ENCODE measurements at places on chromosomes 3 and 15.

DNA sequence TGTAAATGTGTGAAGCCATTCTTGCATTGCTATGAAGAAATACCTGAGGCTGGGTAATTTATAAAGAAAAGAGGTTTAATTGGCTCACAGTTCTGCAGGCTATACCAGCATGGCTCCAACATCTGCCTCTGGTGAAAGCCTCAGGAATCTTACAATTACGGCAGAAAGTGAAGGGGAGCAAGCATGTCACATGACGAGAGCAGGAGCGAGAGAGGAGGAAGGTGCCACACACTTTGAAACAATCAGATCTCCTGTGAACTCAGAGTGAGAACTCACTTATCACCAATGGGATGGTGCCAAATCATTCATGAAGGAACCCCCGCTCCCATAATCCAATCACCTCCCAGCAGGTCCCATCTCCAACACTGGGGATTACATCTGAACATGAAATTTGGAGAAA, 213.6 kb upstream of the TSC22D2 start:
- no peak for DNase-seq

DNA sequence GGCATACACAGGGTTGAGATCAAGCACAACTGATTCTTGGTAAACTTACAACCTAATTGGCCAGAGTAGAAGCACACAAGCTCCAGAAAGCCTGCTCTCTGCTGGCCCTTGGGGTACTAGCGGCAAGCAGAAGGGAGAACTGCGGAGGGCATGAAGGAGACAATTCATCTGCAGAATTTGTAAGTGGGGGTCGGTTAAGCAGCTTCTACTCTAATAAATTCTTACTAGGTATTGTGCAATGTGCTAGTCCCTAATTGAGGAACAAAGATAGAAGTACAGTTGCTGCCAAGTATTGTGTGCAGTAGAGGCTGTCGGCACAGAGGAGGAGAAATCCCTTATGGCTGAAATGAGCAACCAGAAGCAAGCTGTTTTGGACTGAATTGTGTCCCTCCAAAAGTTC, 91.2 kb upstream of the VEPH1 start:
- no peak for DNase-seq

DNA sequence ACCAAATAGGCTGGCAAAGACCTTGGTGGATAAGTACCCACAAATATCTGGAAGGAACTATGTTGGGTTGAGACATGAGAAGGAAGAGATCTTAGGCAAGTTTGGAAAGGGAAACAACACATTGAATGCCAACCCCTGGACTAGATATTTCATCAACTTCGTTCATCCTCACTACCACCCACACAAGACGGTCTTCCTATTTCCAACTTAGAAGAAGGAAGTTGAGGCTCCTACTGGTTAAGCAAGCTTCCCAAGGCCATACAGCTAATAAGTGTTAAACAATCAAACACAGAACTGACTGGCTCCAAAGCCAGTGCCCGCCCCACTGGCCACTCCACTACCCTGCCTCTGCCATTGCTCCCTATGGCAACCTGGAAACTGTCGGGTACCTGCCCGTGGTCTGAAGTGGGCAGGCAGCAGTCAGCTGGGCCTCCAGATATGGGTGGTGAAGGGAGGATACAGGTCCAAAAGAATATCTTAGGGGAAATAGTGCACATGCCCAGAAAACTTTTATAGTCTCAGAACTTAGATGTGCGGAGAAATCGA, 94.9 kb downstream of the LIPC start:
- DNase-seq, result no peak

DNA sequence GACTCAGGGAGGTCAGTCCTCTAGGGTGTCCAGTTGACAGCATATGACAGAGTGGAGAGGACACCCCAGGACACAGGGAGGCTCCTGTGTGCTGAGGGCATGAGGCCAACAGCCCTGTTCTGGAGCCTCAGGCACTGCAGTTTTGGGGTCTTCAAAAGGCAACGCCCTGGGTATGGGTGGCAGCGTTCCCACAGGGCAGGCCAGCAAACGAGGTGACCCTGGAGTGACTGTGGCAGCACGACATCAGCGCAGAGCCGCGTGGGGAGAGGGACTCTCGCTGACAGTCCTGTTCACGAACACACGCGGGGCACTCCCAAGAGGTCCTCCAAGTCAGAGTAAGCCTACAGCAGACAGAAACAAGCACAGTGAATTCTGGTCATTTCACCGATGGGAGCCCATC, 41.4 kb upstream of the VPS8 start:
- no peak for DNase-seq

DNA sequence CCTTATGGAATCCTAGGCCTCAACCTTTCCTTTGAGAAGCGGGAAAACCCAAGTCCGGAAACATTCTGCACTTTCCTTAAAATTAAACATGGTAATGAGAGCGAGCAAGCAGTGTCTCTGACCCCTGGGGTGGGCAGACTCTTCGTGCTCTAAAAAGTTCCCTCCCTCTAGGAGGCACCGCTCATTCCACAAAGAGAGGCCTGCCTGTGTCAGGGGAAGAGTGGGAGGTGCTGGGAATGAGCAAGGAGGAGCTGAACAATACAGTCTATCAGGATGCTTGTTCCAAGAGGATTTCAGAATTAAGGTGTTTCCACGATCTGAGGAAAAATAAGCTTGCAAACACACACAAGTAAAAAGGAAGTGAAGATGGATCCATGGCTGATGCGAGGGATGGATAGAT, 6.0 kb upstream of the RLBP1 start:
- no peak for DNase-seq

DNA sequence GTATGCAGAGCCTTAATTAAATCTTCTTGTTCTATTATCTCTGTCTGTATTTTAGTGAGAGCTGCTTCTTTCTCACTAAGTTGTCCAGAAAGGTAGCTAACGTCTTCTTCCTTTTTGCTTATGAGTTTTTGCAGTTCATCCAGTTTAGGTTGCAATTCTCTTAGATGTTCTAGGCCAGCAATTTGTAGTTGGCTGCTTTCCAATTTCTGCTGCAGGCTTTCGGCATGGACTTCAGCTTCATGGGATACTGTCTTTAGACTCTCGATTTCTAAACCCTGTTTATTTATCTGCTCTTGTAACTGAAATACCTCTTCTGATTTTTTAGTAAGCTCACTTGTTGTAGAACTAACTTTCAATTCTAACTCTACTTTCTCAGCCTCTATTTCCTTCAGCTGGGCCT, 35.5 kb upstream of the HCLS1 start:
- DNase-seq, result no peak

DNA sequence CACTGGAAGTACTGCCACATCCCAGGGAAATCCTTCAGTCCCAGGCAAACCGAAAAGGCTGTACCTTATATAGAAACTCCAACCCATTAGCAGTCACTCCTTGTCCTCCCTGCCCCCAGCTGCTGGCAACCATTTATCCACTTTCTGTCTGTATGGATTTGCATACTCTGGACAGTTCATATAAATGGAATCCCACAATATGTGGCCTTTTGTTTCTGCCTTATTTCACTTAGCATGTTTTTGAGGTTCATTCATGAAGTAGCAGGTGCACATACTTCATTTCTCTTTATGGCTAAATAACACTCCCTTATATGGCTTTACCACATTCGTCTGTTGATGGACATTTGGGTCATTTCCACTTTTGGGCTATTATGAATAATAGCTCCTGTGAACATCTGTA, 51.6 kb upstream of the CMTM8 start:
- DNase-seq, result no peak

GRCh38 chr3:31137718-31138465, 243.4 kb upstream of the GADL1 start:
- DNase-seq, result no peak

GRCh38 chr3:193701953-193702635, 109.1 kb downstream of the OPA1 start:
- no peak for DNase-seq

DNA sequence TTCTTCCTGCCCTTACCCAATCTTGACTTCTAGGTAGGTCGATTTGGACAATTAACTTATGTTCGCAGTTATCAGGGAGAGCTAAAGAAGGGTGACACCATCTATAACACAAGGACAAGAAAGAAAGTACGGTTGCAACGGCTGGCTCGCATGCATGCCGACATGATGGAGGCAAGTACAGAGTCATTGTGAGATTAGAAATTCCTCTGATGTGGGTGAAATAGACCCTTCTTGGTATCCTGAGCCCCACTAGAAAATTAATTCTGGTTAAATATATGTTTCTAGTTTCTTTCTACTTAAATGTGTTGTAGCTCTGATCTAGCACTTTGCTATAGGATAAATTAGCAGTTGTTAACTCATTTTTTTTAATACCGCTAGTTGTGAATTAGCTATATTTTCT, 13.6 kb downstream of the LXN start:
- no peak for DNase-seq

DNA sequence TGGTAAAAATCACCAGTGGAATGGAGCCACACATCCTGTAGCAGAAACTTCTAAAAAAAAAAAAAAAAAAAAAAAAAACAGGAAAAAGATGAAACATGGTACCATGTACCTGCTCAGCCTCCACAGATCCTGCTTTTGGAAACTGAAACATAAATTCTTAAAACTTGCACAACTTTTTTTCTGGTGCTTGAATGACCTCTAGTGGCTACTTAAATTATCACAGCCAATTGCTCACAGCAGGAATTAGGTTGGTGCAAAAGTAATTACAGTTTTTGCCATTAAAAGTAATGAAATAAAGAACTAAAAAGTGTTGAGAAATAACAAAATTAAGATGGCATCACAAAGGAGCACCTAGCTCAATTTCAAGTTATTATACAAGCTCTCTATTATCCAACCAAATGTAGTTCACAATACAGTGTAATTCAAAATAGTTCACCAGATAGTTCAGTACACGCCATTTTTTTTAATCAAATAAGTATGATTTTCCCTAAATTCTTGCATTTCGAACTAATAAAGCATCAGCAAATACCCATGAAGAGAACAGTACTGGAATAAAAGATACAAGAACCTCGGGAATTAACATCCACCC, 80.6 kb downstream of the ULK4 start:
- no peak for DNase-seq

GRCh38 chr15:71715914-71716313, 94.4 kb upstream of the NR2E3 start:
- DNase-seq, result no peak

- DNase-seq, result no peak
Measured at GRCh38 chr3:125143538-125143937, 69.0 kb downstream of the SLC12A8 start.

DNA sequence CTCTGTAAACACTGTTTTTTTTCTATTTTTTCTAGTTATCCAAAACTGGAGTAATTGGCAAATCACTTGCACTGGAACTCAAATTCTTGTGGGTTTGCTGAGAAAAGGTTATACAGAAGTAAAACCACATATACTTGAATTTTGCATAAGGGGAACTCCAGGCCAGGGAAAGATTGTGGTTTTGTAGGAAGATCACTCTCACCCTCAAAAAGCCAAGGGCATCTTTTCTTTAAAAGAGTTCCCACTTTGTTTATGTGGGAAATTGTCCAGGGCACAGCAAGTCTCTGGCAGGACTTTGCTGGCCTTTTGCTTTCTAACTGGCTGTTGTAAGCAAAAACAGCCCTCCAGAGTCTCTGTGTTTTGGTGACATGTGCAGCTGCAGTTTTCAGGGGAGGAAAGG, 340.3 kb upstream of the RBMS3 start:
- no peak for DNase-seq

GRCh38 chr3:126245811-126246727, 65.7 kb upstream of the ALDH1L1 start:
- DNase-seq, result no peak

DNA sequence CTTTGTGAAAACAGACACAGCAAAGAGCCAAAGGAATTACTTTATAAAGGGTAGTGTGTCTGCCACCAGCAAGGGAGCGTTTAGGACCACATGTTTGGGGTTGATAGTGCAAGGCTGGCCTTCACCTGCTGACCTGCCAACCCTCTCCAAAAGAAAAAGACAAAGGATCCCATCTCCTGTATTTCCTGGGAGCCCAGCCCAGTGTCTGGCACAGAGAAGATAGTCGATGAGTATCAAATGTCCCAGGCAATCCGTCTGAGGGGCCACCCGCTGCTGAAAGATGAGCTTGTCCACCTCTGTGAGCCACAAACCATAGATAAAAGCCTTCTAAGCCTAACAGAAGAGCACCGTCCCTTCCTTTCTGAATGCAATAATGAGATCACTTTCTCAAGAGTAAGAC, 154.8 kb upstream of the CTNNB1 start:
- DNase-seq, result no peak

DNA sequence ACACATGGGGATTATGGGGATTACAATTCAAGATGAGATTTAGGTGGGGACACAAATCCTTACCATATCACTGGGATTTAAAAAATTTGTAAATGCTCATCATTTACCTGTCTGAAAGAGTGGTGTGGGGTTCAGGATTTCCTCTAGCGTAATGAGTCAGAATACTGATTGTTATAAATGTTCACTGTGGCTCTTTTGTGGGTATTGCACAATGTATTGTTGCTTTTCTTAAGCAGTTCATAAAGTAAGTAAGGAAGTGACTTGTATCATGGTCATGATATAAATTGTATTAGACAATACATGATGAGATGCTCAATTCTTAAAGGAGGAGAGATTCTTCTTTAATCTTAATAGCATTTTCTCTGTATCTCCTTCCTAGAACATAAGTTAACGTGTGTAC, 262.1 kb downstream of the CNTN4 start:
- DNase-seq, result no peak

DNA sequence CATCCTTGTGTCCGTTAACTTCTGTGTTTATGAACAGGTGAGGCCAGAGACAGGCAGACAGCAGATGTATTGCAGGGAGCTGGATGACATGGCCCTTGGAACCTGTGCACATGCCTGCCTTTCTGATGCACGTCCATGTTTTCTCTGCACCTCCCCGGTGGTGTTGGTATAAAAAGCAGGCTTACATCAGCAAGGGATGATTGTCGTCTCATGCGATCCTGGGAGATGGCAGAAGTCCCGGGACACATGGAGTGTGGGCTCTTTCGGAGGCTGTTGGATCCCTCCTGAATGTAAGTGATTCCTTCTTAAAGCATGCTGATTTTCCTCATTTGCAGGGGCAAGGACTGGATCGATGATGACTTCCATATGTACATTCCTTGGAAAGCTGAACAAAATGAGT, 134.8 kb downstream of the SNRPN start:
- no peak for DNase-seq

GRCh38 chr15:42510258-42511006, 15.0 kb downstream of the SNAP23 start:
- no peak for DNase-seq

All from activated naive CD4-positive, alpha-beta T cell (primary cell).